ENCODE measurements at places on chromosomes 4 and X. TPM values are rescaled to one million over a fixed set of nuclear protein-coding genes. Genes with fewer than 3 reads are reported as not detected.

The PHOX2B gene
- total RNA-seq, result not detected

The GLOD5 gene
- total RNA-seq, result not detected

The MAMLD1 gene
- 12.3 TPM for total RNA-seq

The ARHGAP36 gene
- total RNA-seq, result not detected

The GRIA2 gene
- 0.17 TPM for total RNA-seq

The AMELX gene
- total RNA-seq, result not detected

The MAP3K15 gene
- 0.57 TPM for total RNA-seq

The COMMD8 gene
- 59.7 TPM for total RNA-seq

The PQBP1 gene
- total RNA-seq, result 102 TPM

The TCP11X2 gene
- not detected for total RNA-seq

The GPR82 gene
- not detected for total RNA-seq

The NKRF gene
- 4.4 TPM for total RNA-seq

The XAGE2 gene
- not detected for total RNA-seq

The USP17L21 gene
- not detected for total RNA-seq

The TET2 gene
- 3.2 TPM for total RNA-seq

The ZDHHC9 gene
- total RNA-seq, result 14.5 TPM

The TXK gene
- 0.36 TPM for total RNA-seq

Measured in Daoy (cell line).